ENCODE measurements at places on chromosomes 4 and X.

- DNase-seq, result no peak
These were observed 34.2 kb downstream of the RAI2 start for GRCh38 chrX:17826609-17827496.

GRCh38 chr4:159736411-159736810 is 633.5 kb downstream of the RAPGEF2 start:
- DNase-seq, result no peak

- DNase-seq, result no peak
These were observed 21.0 kb upstream of the EFNB1 start for GRCh38 chrX:68807818-68808217.

GRCh38 chr4:16908377-16909021 is 10.1 kb upstream of the LDB2 start:
- DNase-seq, result no peak

GRCh38 chr4:157838366-157838765 is 334.5 kb downstream of the GASK1B start:
- no peak for DNase-seq

DNA sequence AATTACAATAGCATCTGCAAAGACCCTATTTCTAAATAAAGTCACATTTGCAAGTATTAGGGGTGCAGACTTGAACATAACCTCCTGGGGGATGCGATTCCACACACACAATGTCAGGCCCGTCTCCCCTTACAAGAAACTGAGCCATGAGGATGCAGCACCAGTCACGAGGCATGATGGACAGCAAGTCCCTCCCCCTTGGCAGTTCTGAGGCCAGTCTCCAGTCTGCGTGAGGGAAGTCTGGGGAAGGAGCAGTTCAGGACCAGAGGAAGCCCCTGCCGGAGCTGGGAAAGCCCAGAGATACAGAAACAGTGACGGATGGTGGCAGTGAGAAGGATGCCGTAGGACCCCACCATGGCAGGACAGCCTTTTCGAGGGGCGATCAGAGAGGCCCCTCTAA is 9.4 kb downstream of the FAM53A start:
- DNase-seq, result no peak

- no peak for DNase-seq
These were observed 432.8 kb downstream of the ANKRD50 start for GRCh38 chr4:124279741-124280140.

DNA sequence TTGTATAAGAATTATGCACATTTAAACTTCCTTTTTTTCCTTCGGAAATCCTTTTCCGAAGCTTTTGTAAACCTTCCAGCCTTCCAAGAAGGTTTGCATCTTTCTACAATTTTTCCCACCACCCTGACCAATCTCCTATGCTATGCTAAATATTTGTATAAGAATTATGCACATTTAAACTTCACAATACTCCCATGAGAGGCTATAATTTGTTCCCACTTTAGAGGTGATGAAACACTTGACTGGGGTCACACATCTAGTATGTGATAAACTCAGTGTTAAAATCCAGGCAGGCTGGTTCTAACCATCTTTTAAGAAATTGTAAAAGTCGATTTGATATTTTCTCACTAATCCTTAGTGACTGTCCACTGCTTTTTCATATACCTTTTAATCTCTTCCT is 22.1 kb downstream of the NUDT6 start:
- no peak for DNase-seq

- DNase-seq, result no peak
These were observed 96.7 kb downstream of the ITM2A start for GRCh38 chrX:79270401-79270800.

- no peak for DNase-seq
These were observed 52.6 kb downstream of the FNIP2 start for GRCh38 chr4:158821228-158821971.

GRCh38 chr4:42915484-42915883 is 23.0 kb downstream of the GRXCR1 start:
- no peak for DNase-seq

GRCh38 chr4:6262176-6262575 is 7.5 kb upstream of the WFS1 start:
- DNase-seq, result no peak

DNA sequence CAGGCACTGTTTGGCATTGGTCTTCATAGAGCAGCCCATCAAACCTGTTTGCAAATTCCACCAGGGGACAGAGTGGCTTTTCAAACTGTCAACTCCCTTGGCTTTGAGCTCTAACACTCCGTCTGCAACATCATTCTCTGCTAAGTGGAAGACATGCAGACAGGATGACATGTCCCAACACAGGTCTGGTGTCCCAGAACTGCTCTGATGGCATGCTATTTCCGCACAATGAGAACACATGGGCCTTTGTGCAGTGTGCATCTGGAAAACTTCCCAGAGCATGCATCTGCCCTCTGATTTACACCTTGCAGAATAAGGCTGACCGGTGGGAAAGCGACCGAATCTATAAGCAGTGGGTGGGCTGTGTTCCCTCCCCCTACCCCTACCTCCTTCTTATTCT is 212.8 kb upstream of the GYPA start:
- no peak for DNase-seq

DNA sequence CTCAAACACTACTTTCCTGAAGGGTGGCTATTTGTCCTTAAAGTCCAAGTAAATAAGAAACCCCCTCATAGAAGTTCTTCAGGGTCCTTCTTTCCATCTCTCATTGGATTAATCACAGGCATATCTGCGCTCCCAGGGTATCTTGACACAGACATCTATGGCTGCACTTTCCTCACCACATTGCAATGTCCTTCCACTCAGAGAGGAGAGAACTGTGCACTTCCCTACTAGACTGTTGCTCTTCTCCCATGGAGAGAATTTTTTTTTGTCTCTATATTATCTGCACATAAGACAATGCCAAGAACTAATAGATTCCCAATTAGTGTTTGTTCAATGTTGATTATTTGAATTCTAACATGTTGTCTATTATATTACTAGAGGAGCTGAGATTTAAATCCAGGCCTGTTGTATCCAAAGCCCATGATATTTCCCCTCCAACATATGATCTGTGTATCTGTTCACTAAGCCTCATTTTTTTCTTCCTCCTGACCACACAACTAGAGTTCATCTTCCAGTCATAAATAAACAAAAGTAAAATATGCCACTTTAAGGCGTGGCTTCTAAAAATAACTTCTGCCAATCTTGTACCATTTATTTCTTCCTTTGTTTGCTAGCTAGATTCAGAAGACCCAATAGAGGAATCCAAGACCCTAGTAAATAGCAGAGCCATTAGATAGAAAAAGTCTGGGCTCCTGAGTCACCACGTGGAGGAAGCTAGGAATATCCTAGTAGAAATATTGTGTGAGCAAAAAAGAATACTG is 61.5 kb upstream of the FAM241A start:
- DNase-seq, result no peak

GRCh38 chr4:3287972-3288570 is 4.8 kb upstream of the RGS12 start:
- DNase-seq, result no peak

- no peak for DNase-seq
These were observed 166.7 kb downstream of the FAT4 start for GRCh38 chr4:125481334-125482045.

DNA sequence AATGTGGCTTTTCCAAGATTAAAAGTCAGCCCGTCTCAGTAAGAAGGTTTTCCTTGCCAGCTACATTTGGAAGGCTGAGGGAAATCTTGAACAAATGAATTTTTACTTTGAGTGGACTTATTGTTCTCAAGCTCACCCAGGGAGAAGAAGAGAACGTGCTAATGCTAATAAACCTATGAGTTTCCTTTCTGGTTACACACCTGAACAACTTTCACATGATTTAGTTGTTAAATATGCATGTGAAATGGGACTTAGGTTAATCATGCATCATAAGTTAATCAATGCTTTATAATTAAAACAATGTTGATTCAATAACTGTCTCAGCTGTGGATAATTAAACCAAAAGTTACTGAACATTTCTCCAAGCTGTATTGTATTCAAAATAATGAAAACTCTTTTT is 33.9 kb downstream of the DIPK2B start:
- DNase-seq, result no peak

GRCh38 chr4:129581305-129581704 is 485.4 kb downstream of the C4orf33 start:
- DNase-seq, result no peak

DNA sequence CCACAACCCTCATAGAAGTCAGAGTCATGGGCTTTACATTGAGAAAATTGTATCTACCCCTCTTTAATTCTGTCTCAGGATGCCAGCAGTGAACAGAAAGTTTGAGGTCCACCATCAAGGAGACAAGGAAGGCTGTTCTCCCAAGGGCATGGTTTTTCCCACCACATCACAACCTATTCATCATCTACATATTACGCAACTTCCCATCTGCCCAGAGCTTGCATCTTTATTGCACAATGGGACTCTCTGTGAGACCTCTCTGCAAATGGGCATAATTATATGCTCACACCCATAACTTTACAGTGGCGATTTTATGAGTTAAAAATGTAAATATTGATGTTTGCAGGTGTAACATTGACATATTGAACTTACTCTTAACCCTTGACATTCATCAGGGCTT is 38.9 kb downstream of the PAGE2 start:
- DNase-seq, result no peak

- DNase-seq, result no peak
These were observed 67.9 kb downstream of the KLHL34 start for GRCh38 chrX:21590012-21590776.

DNA sequence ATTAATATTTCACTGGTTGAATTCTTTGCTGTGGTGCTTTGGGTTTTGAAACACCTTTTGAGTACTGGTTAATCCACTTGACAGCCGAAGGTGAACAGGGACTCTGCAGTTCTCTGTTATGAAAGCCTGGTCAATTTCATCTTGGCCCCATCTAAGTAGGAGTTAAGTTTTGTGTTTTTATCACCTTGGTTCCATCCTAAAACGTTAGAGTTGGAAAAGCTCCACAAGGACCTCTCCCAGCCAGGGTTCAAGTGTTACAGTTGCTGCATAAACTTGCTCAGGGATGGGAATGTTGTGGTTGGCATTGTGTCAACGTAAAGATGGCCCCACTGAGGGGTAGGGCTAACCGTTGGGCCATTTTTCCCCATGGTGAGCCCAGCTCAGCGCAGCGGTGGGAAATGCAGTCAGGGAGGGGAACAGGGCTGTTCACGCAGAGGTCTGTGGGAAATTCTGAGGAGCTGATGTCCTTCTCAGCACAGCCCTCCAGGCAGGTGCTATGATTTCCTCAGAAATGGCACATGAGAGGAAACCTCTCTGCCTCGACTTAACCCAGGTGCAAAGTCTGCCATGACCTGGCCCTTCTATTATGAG is 188.7 kb downstream of the STIM2 start:
- no peak for DNase-seq

GRCh38 chr4:26525136-26525770 is 35.0 kb upstream of the CCKAR start:
- no peak for DNase-seq

- no peak for DNase-seq
These were observed 18.7 kb downstream of the RASGEF1B start for GRCh38 chr4:81453024-81453423.

DNA sequence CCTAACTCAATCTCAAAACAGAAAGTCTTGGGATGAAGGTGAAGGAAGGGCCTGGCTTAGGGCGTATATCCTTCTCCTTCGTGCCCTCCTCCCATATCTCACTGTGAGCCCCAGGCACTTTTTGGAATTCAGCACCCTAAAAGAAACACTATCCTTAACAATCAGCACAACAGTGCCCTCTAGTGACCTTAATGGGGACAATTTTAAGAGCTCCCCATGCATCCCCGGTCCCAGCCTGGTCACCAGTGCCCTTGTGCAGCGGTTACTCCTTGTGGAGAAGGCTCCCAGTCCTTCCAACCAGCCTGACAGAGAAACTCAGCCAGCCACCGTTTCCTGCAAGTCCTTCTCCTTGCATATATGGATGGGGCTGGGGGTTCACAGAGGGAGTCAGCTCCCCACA is 4.2 kb downstream of the PAK3 start:
- peak; percentile 10 for DNase-seq

DNA sequence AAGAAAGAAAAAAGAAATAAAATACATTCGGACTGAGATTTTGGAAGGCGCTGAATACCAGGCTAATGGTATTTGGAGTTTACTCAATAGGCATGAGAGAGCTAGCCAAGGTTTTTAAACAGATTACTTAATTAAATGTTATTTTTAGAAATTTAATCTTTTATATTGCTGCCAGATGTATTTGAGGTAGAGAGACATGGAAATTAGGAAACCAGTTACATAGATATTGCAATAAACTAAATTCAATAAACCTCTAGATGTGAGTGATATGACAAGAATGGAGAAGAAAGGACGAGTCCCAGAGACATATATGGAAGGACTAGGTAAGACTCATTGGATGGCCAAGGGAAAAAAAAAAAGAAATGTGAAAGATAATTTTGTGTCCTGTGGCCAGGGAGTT is 38.5 kb upstream of the IL13RA1 start:
- no peak for DNase-seq

GRCh38 chr4:71241501-71242288 is 97.1 kb upstream of the SLC4A4 start:
- DNase-seq, result peak; percentile 10

DNA sequence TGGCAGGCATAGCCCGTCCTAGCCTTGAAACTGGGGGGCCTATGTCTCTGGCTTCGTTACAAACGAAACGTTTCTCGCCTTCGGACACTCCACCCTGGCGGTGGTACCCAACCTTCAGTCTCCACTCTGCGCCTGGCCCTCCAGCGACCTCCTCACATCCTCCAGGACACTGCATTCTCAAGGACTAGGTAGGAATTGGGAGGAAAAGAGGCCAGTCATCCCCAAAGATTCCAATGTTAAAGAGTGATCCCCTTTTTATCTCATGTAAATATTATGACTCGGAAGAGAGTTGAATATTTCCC is 2.1 kb upstream of the NKX6-1 start:
- no peak for DNase-seq

- no peak for DNase-seq
These were observed 706.4 kb downstream of the SMARCA1 start for GRCh38 chrX:128816919-128817318.

DNA sequence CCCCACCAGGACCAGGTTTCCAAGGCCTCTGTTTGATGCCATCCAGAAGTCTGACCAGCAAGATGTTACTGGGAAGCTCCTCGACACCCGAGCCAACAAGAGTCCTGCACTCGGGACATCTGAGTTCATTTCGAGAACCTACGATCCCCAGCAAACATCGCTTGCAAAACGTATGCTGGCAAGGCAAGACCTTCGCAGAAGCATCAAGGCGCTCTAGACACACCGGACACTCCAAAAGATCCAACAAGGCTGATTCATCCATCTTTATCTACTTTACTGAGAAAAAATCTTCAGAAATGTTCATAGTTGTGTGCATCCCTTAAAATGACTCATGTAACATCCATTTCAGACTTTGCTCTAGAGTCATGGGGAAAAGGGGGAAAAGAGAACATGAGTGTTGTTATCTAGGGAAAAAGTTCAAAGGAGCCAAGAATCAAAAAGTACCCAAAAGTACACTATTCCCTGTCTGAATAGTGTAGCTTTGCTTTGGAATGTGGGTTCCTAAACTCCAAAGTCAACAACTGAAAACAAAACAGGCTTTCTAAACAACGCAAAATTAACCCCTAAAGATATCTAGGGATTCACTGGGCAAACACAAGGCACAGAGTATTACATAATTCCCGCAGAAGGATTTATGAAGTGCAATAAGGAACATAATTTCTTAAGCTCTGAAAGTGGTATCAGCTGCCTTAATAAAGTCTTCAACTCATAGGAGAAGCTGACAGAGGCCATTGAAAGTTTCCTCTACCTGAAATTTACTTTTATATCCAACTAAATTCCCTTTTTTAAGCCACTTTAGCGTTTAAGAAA is 1.6 kb downstream of the SH3RF1 start:
- no peak for DNase-seq

- DNase-seq, result no peak
These were observed 14.4 kb downstream of the DDIT4L start for GRCh38 chr4:100175858-100176257.

GRCh38 chr4:181896614-181897013 is 346.6 kb upstream of the TENM3 start:
- no peak for DNase-seq

Measured in hematopoietic multipotent progenitor cell treated with erythropoietin and hydrocortisone succinate and interleukin-3 and kit ligand, for 15 days (in vitro differentiated cells).